Type B pancreatic cell (in vitro differentiated cells): ENCODE measurements at places on chromosomes 2 and 18. TPM values are rescaled to one million over a fixed set of nuclear protein-coding genes. Genes with fewer than 3 reads are reported as not detected.

LCT gene
- 2.8 and 7.2 TPM in 2 replicates for total RNA-seq

AGXT gene
- total RNA-seq = 0.51 and 1.00 TPM in 2 replicates

- H3K4me1 ChIP-seq = peaks cover 22% of the 10 kb centered on the region
- no peaks in the 10 kb centered on the region for H3K27me3 ChIP-seq
- H3K4me3 ChIP-seq = no peak overlapping the region
- H3K36me3 ChIP-seq = no peaks in the 10 kb centered on the region
- DNase-seq = no peak
Observed at GRCh38 chr18:6058941-6059340, 163.6 kb upstream of the TMEM200C start.

DNA sequence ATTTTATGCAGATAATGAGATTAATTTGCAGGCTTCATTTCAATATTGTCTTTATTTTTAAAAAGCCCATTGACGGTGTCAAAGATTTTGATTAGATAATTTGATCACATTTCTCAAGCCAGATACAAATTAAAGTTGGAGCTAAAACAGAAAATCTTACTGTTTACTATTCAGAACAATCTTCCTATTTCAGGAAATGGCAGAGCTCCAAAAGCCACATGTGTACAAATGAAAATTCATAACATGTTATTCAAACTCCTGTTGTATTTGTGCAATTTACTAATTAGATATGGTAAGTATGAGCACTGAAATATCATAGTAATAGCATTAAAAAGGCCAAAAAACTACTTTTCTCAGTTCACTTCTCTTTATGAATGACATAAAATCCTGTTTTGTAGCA is 682.9 kb downstream of the KCNJ3 start:
- no peaks in the 10 kb centered on the region for H3K4me1 ChIP-seq
- H3K27me3 ChIP-seq = no peaks in the 10 kb centered on the region
- no peak overlapping the region for H3K4me3 ChIP-seq
- no peak for DNase-seq

- DNase-seq = no peak
- H3K4me1 ChIP-seq = peaks cover 2% of the 10 kb centered on the region
- no peak overlapping the region for H3K4me3 ChIP-seq
- no peak overlapping the region for H3K27ac ChIP-seq
- H3K36me3 ChIP-seq = no peaks in the 10 kb centered on the region
Observed at GRCh38 chr2:230981704-230982103, 14.2 kb upstream of the SPATA3 start.

DNA sequence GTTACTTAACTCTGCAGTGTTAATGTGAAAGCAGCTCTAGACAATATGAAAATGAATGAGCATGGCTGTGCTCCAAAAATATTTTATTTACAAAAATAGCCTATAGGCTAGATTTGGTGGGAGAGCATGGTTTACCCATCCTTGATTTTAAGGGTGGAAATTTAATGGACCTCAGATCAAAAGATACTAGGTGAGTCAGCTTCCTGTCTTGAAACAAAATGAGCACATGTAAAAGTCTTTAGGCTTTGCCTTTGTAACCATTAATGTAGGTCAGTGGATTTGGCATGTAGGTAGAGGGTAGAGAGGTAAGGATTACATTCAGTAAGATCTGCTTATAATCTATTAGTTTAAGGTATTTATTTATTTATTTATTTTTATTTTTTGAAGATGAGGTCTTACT is 72.7 kb downstream of the GREB1L start:
- no peak for DNase-seq
- H3K4me3 ChIP-seq = no peak overlapping the region
- H3K4me1 ChIP-seq = peaks cover 8% of the 10 kb centered on the region
- no peaks in the 10 kb centered on the region for H3K27me3 ChIP-seq
- H3K27ac ChIP-seq = no peak overlapping the region

DNA sequence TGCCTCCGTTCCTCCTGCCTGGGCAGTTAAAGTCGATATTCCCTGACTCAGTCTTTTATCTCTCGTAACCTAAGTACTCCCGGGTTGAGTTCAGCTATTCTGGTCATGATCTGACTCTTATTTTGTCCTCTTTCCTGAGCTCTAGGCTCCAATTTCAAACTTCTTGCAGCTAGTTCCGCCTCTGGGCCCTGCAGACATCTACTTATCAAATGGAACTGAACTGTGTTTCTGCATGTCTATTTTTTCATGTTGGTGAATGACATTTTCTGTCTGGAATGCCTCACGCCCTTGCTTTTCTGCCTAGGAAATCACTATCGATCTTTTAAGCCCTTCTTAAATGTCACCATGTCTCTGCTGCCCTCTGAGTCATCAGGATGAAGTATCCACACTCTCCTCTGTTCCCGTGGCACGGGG is 101.5 kb downstream of the VAPA start:
- no peak for DNase-seq
- H3K36me3 ChIP-seq = peaks cover 3% of the 10 kb centered on the region
- H3K27me3 ChIP-seq = peaks cover 1% of the 10 kb centered on the region
- peak overlapping the region; percentile 70 for H3K4me3 ChIP-seq
